NB4 (cell line): ENCODE measurements at places on chromosomes 1 and 21.

- no peak for DNase-seq
Measured at GRCh38 chr1:245108246-245108645, 46.5 kb upstream of the KIF26B start.

DNA sequence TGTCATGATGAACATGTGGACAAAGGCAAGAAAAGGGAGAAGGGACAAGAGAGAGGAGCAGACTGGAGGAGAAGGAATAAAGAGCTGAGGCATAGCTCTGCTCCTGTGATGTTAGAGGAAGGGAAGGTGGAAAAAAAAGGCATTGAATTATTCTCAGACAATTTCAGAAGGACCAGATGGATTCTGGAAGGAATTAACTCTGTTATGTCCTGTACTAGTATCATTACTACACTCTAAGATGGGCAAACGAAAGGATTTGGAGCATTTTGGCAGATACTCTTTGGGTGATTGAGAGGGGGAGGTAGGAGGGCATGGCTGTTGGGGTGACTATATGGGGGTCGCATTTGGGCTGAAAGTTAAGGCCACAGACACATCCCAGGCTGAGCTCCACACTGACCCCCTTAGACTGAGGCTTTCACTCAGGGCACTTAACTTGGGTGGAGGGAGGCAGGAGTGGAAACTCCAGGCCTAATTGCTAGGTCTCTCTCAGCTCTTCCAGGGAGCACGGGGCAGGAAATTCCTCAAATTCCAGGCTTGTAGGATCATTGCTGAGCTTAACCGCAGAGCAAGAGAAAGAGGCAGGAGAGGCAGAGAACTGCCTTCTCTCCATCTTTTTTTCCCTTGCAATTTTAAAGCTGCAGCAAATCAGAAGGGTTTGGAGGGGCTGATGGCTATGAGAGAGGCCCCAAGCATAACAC lies 25.9 kb downstream of the KIRREL1 start:
- no peak for DNase-seq

DNA sequence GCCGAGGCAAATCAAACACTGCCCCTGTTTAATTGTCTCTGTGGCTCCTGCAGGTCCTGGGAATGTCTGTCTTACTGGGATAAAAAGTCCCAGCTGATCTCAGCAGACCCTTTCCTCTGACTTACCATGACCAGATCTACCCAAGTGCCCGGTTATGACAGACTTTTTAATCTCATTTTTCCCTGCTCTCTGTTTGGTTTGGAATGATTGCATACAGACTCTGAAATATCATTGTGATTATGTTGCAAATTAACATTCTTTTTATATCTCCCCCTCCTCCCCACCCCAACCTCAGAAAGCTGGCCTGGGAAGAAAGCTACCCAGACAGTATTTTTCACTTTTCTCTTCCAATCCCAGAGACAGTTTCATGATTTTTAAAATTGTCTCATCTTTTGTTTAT lies 16.3 kb downstream of the RAB7B start:
- DNase-seq: no peak

GRCh38 chr1:85406887-85407533 lies 57.9 kb downstream of the DDAH1 start:
- no peak for DNase-seq
